ENCODE measurements at places on chromosomes 4 and X. TPM values are rescaled to one million over a fixed set of nuclear protein-coding genes. Genes with fewer than 3 reads are reported as not detected.

Gene DMRTC1B
- not detected for total RNA-seq

Gene TMEM154
- total RNA-seq = 2.3 TPM

Gene ARHGAP6
- total RNA-seq = 29.2 TPM

Gene TEX11
- total RNA-seq = not detected

Gene FGB
- not detected for total RNA-seq
